ENCODE measurements at places on chromosomes 6 and 20.

DNA sequence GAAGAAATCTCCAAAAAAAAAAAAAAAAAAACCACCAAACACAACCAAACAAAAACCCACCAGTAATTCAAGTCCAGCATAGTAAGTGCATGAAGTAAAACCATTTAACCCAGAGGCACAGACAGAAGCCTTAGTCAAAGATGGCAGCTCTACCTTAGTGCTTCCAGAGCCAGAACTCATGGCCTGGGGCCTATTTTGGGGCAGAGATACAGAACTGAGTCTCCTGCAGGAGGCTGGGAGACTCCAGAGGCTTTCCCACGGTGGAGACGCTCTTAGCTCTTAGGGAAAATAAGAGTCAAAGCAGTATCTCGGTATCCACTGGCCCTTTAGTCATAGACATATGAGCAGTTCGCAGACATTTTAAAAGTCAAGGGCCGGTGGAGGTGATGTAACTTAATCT, 129.5 kb downstream of the GPX5 start:
- DNase-seq: no peak

- peak; percentile 30 for DNase-seq
Observed at GRCh38 chr20:3115190-3116107, 30.9 kb upstream of the AVP start.

DNA sequence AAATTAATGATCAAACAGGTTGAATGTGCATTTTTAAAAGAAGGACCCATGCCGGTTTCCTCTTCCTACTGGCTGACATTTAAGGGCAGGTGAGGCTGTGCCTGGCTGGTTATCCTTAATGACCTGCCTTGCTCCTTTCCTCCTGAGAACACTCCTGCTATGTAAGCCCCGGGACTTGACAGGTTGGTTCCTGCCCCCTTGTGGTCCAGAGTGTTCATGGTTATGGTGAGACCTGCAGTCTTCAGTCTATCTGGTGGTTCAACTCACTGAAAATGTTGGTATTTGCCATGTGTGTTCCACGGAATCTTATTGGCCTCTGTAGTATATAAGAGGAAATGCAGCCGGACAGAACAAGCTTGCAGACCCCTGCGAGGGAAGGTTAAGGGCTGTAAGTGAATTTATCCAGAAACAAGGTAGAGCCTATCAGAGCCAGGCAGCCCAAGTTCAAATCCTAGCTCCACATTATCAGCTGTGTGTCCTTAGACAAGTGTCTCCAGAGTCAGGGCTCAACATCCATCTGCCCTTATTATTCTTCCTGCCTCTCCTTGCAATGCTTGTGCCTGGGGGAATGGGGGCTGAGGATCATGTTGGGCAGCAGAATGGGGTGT, 5.2 kb upstream of the BPIFA3 start:
- peak; percentile 13 for DNase-seq

GRCh38 chr6:130152908-130153510, 69.7 kb downstream of the SAMD3 start:
- DNase-seq: no peak

DNA sequence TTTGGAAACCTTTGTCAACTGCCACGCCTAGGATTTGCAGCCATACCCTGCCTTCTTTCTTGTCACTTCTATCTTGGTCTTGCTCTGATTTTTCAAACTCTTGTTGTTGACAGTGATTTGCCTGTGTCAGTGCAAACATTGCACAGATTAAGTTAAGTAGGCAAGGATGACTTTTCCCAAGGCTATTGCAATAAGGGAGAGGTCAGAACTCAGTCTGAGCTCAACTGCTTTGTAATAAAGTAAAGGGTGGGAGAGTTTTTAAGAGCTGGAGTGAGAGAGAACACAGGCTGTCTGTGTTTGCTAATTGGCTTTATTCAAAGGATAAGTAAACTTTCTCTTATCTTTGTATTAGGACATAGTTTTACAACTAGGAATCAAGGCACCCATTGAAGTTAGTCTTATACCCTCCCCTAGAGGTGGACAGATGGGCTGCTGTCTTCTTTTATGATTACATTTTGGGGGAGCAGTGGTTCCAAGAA, 448.6 kb downstream of the PHF3 start:
- no peak for DNase-seq

- peak; percentile 23 for DNase-seq
Observed at GRCh38 chr6:126040826-126041225, 54.5 kb downstream of the TRMT11 start.

GRCh38 chr20:24963672-24964505, 14.8 kb downstream of the CST7 start:
- DNase-seq: no peak

DNA sequence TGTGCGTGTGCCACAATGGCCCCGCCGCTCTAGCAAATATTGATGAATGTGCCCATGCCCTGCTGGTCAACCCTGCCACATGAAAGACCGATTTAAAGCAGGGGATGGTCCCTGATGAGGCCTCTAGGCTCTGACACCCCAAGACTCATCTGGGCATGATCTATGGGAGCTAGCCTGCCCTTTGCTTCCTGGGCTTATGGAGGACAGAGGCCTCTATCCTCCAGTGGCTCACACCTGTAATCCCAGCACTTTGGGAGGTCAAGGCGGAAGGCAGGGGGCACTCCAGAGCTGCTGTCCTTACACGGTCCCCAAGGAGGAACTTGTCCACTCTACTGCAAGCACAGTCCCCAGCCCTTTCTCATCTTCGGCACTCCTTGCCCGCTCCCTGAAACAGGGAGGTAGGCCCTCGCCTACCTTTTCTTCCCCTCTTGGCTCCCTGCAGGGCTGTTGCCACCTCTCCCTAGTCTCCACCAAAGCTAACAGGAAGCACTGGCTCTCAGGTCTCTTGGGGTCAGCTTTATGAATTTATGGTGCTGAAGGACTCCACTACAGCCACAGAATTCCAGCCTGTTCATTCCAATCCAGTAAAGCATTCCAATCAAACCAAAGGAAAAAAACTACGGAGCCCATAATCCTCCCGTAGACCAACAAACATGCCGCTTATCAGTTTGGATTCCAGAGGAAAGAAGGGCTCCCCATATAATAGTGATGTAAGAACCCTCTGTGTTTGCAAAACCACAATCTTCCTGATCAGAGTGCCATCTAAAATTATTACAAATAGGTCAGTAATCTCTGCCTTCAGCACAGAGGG, 48.7 kb upstream of the FOXQ1 start:
- DNase-seq: no peak

DNA sequence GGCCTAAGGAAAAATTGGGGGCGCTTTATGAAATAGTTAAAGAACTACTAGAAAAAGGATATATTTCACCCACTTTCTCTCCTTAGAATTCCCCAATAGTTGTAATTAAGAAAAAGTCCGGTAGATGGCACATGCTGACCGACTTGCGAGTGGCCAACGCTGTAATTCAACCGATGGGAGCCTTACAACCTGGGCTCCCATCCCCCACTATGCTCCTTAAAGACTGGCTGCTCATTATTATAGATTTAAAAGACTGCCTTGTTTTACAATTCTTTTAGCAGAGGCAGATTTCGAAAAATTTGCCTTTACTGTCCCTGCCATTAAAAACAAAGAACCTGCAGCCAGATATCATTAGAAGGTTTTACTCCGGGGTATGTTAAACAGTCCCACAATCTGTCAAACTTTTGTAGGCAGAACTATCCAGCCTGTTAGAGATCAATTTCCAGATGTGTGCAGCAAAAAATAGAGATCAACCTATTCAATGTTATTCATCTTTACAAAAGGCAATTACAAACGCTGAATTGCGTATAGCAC, 58.5 kb upstream of the PRSS16 start:
- DNase-seq: peak; percentile 67

- peak; percentile 78 for DNase-seq
Observed at GRCh38 chr20:62088258-62089127, 22.8 kb upstream of the TAF4 start.

DNA sequence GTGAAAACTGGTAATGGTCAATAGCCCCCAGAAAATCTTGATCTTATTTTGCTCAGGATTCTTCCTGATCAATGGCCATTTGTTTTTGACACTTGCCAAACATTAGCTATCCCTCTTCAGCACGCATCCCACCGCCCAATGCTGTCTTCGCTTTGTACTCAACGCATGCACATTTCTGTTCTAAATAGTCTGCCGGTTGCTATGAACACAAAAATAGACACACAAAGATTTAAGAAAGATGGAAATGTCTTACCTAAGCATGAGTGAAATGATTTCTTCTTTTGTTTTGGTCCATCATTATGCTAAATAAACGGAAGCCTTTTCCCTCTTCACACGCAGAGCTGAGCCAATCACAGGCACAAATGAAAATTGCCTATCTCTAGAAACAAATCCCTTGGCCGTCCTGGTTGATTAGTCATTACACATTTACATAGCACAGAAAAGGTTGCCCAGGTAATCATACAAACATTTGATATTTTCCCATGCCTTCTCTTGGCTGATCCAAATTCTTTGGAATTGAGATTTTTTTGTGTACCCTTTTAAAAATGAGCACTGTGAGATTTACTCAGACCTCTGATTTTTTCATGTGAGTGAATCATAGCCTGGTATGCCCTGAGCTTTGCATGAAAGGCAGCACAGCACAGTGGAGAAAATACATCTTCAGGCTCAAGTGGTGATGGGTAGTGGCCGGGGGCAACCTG, 70.5 kb upstream of the FAM184A start:
- DNase-seq: peak; percentile 83

- DNase-seq: no peak
Observed at GRCh38 chr6:46376562-46377061, 114.6 kb downstream of the RCAN2 start.

DNA sequence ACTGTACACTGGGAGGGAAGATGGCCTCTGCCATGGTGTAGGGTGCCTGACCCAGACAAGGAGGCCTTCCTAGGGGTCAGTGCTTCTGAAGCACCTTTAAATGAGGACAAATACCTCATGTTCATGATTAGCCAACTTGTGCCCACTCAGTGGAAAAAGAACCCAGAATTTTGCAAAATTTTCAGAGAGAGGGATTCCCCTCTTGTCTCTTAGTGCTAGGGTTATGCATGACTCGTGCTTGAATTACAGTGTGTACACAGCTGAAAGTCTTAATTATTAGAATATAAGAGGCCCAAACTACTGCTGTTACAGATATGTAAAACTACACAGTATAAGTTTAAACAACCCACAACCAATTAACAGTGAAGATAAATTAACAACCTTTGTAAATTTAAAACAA, 38.0 kb downstream of the HLA-G start:
- DNase-seq: no peak
